T-helper 1 cell treated with Interleukin-12 subunit alpha and Interleukin-12 subunit beta and Interleukin-4 antibody, amounts not matched to agents 30 ng/mL and 1 ng/mL, for 36 hours (primary cell): ENCODE measurements at places on chromosomes 2 and 18. TPM values are rescaled to one million over a fixed set of nuclear protein-coding genes. Genes with fewer than 3 reads are reported as not detected.

GALNT14 gene
- total RNA-seq: 0.17 and 0.27 TPM in 2 replicates

RAMP1 gene
- total RNA-seq: 11.8 and 15.0 TPM in 2 replicates

CYP27C1 gene
- not detected in 2 replicates for total RNA-seq

FEV gene
- total RNA-seq: not detected in 2 replicates

POMC gene
- total RNA-seq: 3.4 and 4.6 TPM in 2 replicates

AQP12B gene
- total RNA-seq: not detected in 2 replicates

MOGAT1 gene
- total RNA-seq: not detected in 2 replicates

ITGB6 gene
- not detected in 2 replicates for total RNA-seq

FRZB gene
- not detected in 2 replicates for total RNA-seq

SLC11A1 gene
- 0.32 and 0.34 TPM in 2 replicates for total RNA-seq

SERPINB10 gene
- total RNA-seq: not detected in 2 replicates

MXD1 gene
- total RNA-seq: 30.2 and 32.0 TPM in 2 replicates

RGPD4 gene
- 0.05 TPM in 1 of 2 replicates, not detected in the other for total RNA-seq

SGO2 gene
- total RNA-seq: 26.0 and 27.8 TPM in 2 replicates

IL1F10 gene
- not detected in 2 replicates for total RNA-seq

SPRED2 gene
- 6.0 and 6.1 TPM in 2 replicates for total RNA-seq

EVA1A gene
- not detected in 2 replicates for total RNA-seq

PCARE gene
- total RNA-seq: not detected in 2 replicates

SP9 gene
- total RNA-seq: not detected in 2 replicates

CNGA3 gene
- total RNA-seq: not detected in 2 replicates

BCL2 gene
- 141 and 148 TPM in 2 replicates for total RNA-seq
